Astrocyte (in vitro differentiated cells and primary cell): ENCODE measurements at places on chromosomes 4 and X. TPM values are rescaled to one million over a fixed set of nuclear protein-coding genes. Genes with fewer than 3 reads are reported as not detected.

GRCh38 chr4:10040049-10040892, 19.0 kb upstream of the SLC2A9 start:
- no peak overlapping the region for H3K4me3 ChIP-seq
- no peak overlapping the region for H3K27ac ChIP-seq
- DNase-seq: no peak
- H3K27me3 ChIP-seq: no peaks in the 10 kb centered on the region
- no peaks in the 10 kb centered on the region for H3K36me3 ChIP-seq
- H3K4me1 ChIP-seq: no peaks in the 10 kb centered on the region

GRCh38 chr4:89836031-89836745, 773 bp downstream of the SNCA start:
- H3K4me1 ChIP-seq: peaks cover 15% of the 10 kb centered on the region
- H3K36me3 ChIP-seq: no peaks in the 10 kb centered on the region
- peaks cover 20% of the 10 kb centered on the region for H3K27me3 ChIP-seq
- no peak for DNase-seq

DNA sequence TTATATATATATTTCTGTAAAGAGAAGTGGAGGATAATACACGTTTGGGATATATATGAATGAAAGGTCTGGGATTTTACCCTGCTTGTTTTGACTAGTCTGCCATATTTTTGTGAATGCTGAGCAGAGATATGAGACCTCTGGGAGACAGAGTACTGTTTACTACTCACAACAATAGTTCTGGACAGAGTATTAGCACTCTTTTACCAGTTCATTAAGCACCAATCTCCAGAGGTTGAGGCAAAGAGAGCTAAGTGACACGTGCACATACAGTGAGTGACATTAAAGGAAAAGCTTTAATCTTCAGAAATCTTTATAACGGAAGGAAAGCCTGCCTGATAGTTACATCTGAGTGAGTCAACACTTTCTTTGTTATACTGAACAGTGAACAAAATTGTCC, 1452.7 kb upstream of the TENM3 start:
- no peaks in the 10 kb centered on the region for H3K36me3 ChIP-seq
- no peak overlapping the region for H3K4me3 ChIP-seq
- DNase-seq: no peak
- no peak overlapping the region for H3K27ac ChIP-seq
- no peaks in the 10 kb centered on the region for H3K4me1 ChIP-seq
- H3K27me3 ChIP-seq: no peaks in the 10 kb centered on the region

DNA sequence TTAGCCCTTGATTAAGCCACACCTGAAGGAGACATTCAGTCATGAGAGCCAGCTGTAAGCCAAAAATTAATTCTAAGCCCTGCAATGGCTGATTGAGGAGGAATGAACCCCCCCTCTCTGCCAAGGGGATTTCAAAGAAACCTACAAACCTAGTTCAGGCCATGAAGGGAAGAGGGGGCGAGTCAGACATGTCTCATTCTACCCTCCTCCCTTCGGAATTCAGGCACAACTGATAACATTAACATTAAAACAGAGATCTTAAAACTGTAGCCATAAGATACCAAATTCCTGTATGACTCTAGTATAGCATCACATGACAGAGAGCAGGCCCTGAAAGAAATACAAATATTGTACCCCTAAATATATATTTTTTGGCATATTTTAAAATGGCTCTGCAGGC, 40.4 kb upstream of the AFAP1 start:
- H3K27me3 ChIP-seq: no peaks in the 10 kb centered on the region
- H3K4me3 ChIP-seq: no peak overlapping the region
- no peak overlapping the region for H3K27ac ChIP-seq
- H3K4me1 ChIP-seq: peaks cover 15% of the 10 kb centered on the region
- DNase-seq: peak; percentile 40
- H3K36me3 ChIP-seq: no peaks in the 10 kb centered on the region

Gene MAGEA6
- total RNA-seq: 0.70 and 0.89 TPM in 2 replicates

Gene SYP
- 1.6 and 1.9 TPM in 2 replicates for total RNA-seq

Gene RAB33B
- 11.0 and 11.8 TPM in 2 replicates for total RNA-seq

Gene CORIN
- 0.20 and 0.31 TPM in 2 replicates for total RNA-seq

Gene MEPE
- total RNA-seq: not detected in 2 replicates

- H3K27me3 ChIP-seq: no peaks in the 10 kb centered on the region
- DNase-seq: no peak
- H3K36me3 ChIP-seq: no peaks in the 10 kb centered on the region
- H3K27ac ChIP-seq: no peak overlapping the region
Observed at GRCh38 chrX:1717373-1717772, 102.5 kb downstream of the ASMT start.

DNA sequence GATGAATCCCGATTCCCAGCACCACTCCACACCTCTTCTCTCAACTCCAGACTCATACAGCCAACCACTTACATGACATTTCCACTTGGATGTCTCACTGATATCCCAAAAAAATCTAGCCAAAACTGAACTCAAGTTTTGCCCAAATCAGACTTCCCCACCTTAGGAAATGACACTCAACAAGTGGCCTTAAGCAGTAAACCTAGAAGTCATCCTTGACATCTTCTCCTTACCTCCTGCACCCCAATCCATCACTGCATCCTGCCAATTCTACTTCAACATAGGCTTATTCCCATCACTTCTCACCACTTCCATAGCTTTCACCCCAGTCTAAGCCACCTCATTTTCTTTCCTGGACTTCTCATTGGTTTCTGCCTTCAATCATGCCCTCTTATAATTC, 39.1 kb downstream of the PRPS1 start:
- no peak overlapping the region for H3K27ac ChIP-seq
- no peak for DNase-seq
- H3K4me3 ChIP-seq: no peak overlapping the region

DNA sequence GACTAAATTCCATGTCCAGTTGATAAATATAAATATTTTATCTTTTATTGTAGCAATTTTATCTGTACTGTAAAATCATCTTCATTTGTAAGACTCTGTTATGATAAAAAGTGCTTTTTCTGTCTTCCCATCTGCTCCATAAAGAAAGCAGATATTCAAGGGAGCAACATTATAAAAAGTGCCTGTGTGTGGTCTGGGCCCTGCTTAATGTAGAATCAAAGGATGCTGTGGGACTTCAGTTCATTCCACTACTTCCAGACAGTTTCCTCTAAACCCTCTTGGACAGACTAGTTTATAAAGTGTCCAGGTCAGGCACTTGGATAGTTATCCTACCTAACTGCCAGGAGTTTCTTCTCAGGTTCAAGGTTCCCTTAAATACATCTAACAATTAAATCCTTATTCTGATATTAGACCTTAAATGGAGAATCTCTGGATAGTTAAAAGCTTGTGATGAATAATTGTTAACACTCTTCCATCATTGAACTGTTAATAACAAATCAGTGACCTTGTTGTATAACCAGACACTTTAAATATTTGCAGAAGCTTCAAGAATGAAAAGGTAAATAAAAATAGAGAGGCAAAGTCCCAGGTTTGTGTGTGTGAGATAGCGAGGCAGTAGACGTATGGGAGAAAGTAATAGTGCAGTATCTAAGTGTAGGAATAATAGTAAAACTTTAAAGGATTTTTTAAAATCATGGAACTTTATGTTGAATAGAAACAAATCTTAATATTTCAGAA, 237.5 kb upstream of the CTSO start:
- no peaks in the 10 kb centered on the region for H3K36me3 ChIP-seq
- no peak for DNase-seq
- H3K4me3 ChIP-seq: no peak overlapping the region
- no peaks in the 10 kb centered on the region for H3K27me3 ChIP-seq

DNA sequence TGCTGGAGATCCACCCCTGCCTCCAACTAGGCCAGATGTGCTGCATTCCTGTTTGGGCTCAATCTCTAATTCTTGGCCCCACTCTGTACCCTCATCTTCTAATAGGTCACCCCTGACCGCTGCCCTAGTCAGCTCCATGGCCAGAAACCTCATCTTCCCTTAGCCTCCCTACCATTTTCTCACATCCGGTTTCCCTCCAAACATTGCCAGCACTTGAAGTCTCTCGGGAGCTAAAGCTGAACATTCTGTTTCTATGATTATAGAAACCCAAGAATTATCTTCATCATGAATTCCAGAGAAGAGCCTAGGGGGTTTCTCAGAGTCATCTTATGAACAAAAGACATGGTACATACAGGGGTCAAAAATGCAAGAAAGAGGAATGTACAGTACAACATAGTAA, 179.7 kb downstream of the AMELX start:
- no peak overlapping the region for H3K27ac ChIP-seq
- no peak for DNase-seq
- H3K27me3 ChIP-seq: no peaks in the 10 kb centered on the region
- no peak overlapping the region for H3K4me3 ChIP-seq
- H3K36me3 ChIP-seq: no peaks in the 10 kb centered on the region

- H3K27ac ChIP-seq: peak overlapping the region; percentile 89
- H3K27me3 ChIP-seq: no peaks in the 10 kb centered on the region
- H3K36me3 ChIP-seq: no peaks in the 10 kb centered on the region
- no peak for DNase-seq
Observed at GRCh38 chr4:184536065-184536880, 61.9 kb upstream of the IRF2 start.

GRCh38 chr4:29311247-29311646, 1408.9 kb upstream of the PCDH7 start:
- no peaks in the 10 kb centered on the region for H3K27me3 ChIP-seq
- DNase-seq: peak; percentile 12
- H3K27ac ChIP-seq: no peak overlapping the region
- H3K4me1 ChIP-seq: peaks cover 10% of the 10 kb centered on the region
- H3K4me3 ChIP-seq: no peak overlapping the region

DNA sequence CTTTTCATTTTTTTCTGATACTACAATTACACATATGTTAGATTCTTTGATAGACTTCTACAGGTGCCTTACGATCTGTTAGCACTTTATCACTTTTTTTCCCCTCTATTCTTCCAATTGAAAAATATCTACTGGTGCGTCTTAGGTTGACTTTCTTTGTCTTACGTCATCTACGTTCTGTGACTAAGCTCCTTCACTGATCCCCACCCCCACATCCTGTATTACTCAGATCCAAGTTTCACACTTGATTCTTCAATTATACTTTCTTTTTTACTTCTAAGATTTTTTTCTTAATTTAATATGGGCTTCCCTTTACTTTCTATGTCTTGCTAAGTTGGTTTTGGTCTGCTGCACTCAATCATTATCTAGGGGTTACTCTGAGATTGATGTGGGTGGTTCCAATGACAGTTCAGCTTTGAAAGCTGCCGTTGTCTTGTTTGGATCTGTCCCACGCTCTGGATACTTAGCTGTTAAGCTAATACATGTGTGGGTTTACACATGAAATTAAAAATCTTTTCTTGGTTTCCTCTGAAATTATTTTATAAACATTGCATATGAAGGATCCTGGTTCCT, 1321.1 kb downstream of the RAPGEF2 start:
- DNase-seq: peak; percentile 15
- no peaks in the 10 kb centered on the region for H3K36me3 ChIP-seq
- H3K27ac ChIP-seq: peak overlapping the region; percentile 36
- no peaks in the 10 kb centered on the region for H3K4me1 ChIP-seq

DNA sequence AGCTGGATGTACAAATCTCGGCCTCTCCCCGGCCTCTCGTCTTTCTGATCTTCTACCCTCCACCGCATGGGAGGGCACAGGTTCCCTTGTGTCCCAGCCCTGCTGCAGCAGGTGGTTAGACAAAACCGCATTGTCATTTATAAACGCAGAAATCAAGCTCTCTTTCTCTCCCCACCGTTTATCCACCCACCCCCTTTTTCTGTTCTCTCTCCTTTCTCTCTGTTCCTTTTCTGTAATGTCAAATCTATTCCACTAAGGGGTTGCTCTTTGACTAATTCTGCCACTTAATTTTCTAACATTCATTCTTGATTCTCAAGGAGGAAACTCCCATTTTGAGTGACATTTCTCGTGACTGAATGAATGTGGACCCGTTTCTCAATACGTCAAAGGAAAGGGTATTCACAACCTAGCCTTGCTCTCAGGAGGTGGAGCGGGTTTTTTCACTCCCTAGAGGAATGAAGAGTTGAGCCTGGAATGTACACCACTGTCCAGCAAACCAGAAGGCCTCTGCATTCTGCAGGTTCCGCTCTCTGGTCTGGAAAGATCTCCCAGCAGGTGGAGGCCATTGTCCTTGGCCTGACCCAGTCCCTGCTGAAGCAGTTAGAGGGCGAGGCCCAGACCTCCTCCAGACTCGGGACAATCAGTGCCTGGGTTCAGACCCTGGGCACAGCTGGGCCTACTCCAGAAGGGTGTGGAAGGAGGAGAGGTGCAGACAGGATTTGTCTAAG, 70.9 kb upstream of the ENPP6 start:
- no peak overlapping the region for H3K27ac ChIP-seq
- no peak overlapping the region for H3K4me3 ChIP-seq
- H3K27me3 ChIP-seq: no peaks in the 10 kb centered on the region

Gene CSN1S1
- not detected in 2 replicates for total RNA-seq

Gene ZNF185
- 7.8 and 16.2 TPM in 2 replicates for total RNA-seq

DNA sequence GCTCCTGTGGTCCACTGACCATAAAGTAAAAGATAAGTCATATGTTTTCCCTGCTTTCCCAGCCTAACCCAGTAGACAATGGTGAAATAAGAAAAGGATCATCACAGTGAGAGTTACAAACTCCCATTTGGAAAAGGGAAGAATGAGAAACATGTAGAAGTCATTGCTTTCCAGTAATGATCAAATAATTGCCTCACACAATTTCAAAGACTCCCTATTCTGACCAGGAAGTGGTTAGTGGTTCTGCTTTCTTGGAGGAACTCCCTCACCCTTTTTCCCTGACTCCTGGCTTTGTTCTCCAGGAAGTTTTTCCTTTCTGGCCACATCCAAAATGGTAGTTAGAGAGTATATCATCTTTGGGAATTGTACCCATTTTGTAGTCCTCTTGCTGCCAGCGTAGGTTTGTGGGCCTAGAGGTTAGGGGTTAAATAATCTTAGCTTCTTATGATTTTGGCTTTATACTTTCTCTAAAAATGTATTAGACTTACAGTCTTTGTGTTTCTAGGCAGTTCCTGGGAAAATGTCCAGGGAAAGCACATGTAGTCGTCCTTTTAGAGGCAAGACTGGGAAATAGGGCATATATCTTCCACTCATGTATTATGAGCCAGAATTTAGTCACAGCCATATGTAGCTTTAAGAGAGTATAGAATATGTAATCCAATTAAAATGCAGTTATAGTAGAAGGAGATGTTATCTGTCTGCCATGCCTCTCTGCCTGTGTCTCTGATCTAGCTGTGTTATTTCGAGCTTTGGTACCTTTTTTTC, 10.5 kb downstream of the VAMP7 start:
- no peak for DNase-seq
- H3K27me3 ChIP-seq: no peaks in the 10 kb centered on the region
- peaks cover 3% of the 10 kb centered on the region for H3K4me1 ChIP-seq

GRCh38 chr4:176479767-176480166, 160.0 kb downstream of the SPCS3 start:
- H3K4me1 ChIP-seq: no peaks in the 10 kb centered on the region
- H3K4me3 ChIP-seq: no peak overlapping the region
- no peak for DNase-seq
- no peaks in the 10 kb centered on the region for H3K27me3 ChIP-seq
- H3K27ac ChIP-seq: no peak overlapping the region

GRCh38 chrX:44060221-44060620, 87.0 kb upstream of the NDP start:
- DNase-seq: peak; percentile 44
- no peaks in the 10 kb centered on the region for H3K36me3 ChIP-seq
- no peak overlapping the region for H3K27ac ChIP-seq
- H3K27me3 ChIP-seq: no peaks in the 10 kb centered on the region

GRCh38 chrX:7316280-7316679, 168.3 kb upstream of the PUDP start:
- no peaks in the 10 kb centered on the region for H3K36me3 ChIP-seq
- H3K4me1 ChIP-seq: no peaks in the 10 kb centered on the region
- H3K4me3 ChIP-seq: no peak overlapping the region
- no peak overlapping the region for H3K27ac ChIP-seq
- no peaks in the 10 kb centered on the region for H3K27me3 ChIP-seq

Gene SOWAHB
- total RNA-seq: 6.2 and 6.8 TPM in 2 replicates
